Activated T-cell treated with anti-CD3 and anti-CD28 coated beads, Interleukin-2, amount 50 U/mL, for 72 hours (primary cell): ENCODE measurements at places on chromosomes 5 and 9.
A peak's percentile ranks its signal among the peaks of the same experiment; 100 is the strongest.

GRCh38 chr9:77909306-77909705, 122.3 kb downstream of the GNAQ start:
- H3K36me3 ChIP-seq: peaks cover 4% of the 10 kb centered on the region
- H3K27ac ChIP-seq: peak overlapping the region; percentile 94
- H3K4me1 ChIP-seq: peaks cover 49% of the 10 kb centered on the region

- H3K4me3 ChIP-seq: no peak overlapping the region
- H3K4me1 ChIP-seq: no peaks in the 10 kb centered on the region
- no peak for DNase-seq
- H3K27me3 ChIP-seq: no peaks in the 10 kb centered on the region
- H3K36me3 ChIP-seq: no peaks in the 10 kb centered on the region
These were observed 225.3 kb downstream of the NR2F1-AS1 start for GRCh38 chr5:93355691-93356090.

GRCh38 chr9:31146485-31147166, 1237.8 kb upstream of the ACO1 start:
- no peaks in the 10 kb centered on the region for H3K36me3 ChIP-seq
- no peak for DNase-seq
- no peaks in the 10 kb centered on the region for H3K27me3 ChIP-seq
- no peak overlapping the region for H3K4me3 ChIP-seq

- no peak overlapping the region for H3K27ac ChIP-seq
- no peaks in the 10 kb centered on the region for H3K4me1 ChIP-seq
- H3K27me3 ChIP-seq: no peaks in the 10 kb centered on the region
- H3K36me3 ChIP-seq: peaks cover 4% of the 10 kb centered on the region
- H3K4me3 ChIP-seq: no peak overlapping the region
These were observed 292.8 kb downstream of the TLE1 start for GRCh38 chr9:81396528-81396927.

DNA sequence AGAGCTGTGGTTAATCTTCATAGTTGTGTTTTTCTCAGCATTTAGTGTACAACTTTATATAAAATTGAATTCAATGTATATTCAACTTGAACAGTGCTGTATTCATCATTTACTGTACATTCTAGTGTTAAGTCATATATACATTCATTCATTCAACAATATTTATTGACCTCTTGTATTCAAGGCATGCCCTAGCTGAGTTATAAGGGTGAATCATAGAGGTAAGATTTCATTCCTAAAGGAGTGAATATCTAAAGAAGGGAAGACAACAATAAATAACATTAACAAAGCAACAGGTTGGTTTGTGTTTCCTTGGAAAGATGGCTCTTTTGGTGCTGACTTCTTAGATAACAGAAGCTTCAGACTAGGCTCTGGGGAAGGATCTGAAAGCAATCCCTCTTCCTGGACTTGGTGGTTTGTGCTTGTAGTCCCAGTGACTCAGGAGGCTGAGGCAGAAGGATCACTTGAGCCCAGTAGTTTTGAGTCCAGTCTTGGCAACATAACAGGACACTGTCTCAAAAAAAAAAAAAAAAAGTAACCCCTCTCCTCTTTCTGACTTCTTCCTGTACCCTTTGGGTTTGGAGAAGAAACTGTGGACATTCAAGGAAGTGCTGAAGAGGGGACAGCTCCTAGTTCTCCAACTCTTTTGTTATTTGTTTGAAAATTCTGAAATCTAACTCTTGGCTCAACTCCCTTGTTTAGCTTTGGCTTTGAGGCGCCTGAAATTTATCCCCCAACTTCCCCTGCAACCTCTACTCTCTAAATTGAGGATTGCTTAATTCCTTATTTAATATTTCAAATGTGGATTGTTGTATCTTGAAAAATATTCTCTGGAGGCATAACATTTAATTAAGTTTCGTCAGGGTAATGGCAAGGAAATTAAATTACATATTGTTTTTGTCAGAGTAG, 80.2 kb downstream of the OSTF1 start:
- H3K4me3 ChIP-seq: no peak overlapping the region
- no peak for DNase-seq
- H3K27ac ChIP-seq: peak overlapping the region; percentile 85

DNA sequence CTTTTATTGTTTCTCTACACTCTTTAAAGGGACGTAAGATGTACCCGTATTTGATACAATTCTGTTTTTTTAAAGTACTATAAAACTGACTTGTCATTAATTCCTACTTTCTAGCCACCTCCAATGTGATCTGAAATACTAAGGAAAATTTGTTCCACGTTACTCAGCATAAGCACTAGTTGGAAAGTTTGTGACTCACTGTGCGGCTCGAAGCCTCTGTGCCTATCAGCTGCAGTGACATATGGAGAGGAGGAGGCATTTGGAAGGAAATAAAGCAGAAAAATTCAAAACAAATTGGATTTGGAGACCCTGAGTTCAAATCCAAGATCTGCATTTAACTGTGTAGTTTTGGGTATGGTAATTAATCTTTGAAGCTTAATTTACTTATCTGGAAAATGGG, 339.3 kb downstream of the BRINP1 start:
- no peak for DNase-seq
- H3K27ac ChIP-seq: no peak overlapping the region
- H3K27me3 ChIP-seq: no peaks in the 10 kb centered on the region
- H3K36me3 ChIP-seq: peaks cover 2% of the 10 kb centered on the region
- no peaks in the 10 kb centered on the region for H3K4me1 ChIP-seq

DNA sequence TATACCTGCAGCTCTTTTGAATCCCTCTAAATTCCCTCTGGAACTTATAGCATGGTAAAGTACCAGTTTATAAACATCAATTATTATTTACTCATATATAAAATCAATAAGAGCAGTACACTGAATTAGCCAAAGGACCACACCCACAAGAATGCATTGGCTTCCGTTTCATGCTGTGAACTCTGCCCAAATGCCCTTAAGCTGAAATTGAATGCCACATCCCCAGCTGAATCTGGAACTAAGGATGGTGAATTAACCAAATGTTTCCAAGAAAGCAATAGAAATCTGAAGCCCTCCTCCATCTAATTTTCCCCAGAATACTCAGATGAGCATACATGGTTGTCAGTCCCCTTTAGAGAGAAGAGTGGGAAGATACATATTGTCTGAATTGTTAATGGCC, 436.4 kb upstream of the FTMT start:
- DNase-seq: no peak
- H3K36me3 ChIP-seq: no peaks in the 10 kb centered on the region
- no peaks in the 10 kb centered on the region for H3K27me3 ChIP-seq
- H3K27ac ChIP-seq: no peak overlapping the region
- no peaks in the 10 kb centered on the region for H3K4me1 ChIP-seq

GRCh38 chr5:39980056-39980455, 555.3 kb upstream of the DAB2 start:
- no peaks in the 10 kb centered on the region for H3K36me3 ChIP-seq
- H3K27me3 ChIP-seq: peaks cover 2% of the 10 kb centered on the region
- no peak overlapping the region for H3K27ac ChIP-seq
- H3K4me1 ChIP-seq: no peaks in the 10 kb centered on the region
- no peak for DNase-seq

DNA sequence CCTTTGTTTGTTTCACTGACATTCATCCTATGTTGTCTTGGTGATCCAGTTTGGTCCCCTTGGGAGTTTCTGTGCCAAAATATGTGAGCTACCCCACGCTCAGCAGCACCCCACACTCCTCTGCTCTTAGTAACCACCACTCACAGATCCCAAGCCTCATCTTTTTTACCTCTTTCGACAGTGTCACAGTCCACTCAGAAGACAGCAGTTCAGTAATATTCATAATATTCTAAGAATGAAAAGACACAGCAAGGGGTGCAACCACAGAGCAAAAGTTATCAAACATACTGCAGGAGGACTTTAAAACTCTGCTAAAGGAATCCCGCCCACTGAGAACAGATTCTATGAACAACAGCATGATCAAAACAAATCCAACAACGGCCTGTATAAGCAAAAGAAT, 28.2 kb downstream of the RNF130 start:
- H3K27ac ChIP-seq: no peak overlapping the region
- H3K36me3 ChIP-seq: no peaks in the 10 kb centered on the region
- H3K4me3 ChIP-seq: no peak overlapping the region
- DNase-seq: no peak

DNA sequence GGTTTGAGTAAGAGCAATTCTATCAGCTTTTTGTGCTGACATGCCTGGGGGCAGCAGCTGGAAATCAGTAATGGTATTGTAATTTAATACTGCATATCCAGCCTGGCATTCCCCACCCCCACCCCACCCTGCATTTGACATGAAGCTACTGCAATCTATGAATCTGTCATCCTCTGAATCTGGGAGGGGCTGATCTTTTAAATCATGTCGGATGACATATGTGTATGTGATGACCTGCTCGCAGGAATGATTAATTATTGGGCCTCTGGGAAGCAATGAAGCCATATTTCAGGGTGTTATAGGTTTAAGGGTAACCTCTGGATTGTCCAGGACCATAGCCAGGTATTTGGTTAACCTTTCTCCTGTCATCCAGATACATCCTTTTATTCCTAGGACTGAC, 64.6 kb upstream of the RASGRF2 start:
- H3K27ac ChIP-seq: no peak overlapping the region
- DNase-seq: no peak
- H3K4me1 ChIP-seq: no peaks in the 10 kb centered on the region
- no peak overlapping the region for H3K4me3 ChIP-seq

DNA sequence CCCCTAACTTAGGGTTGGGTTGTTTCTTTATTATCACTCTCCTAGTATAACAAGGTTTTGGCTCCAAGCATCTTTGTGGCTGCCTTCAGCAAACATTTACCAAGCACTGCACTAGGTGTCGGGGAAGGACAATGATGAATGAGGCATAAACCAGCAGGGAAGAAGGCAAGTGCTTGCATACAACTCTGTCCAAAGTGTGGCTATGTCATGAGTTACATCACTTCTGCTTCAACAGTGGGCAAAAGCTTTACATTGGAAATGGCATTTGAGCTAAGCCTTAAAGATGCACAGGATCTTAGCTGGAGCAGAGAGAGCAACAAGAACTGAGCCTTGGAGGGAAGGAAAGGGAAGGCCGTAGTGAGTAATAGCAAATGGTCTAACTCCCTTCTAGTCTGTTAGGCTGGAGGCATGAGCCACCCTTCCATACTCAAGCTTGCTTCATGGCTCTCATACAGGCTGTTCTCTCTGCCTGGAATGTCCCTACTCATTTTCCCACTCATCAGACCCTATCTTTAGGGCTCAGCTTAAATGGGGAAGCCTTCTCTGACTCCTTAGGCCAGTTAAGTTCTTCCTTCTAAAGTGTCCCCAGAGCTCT, 121.8 kb downstream of the SEMA6A start:
- no peak overlapping the region for H3K27ac ChIP-seq
- no peaks in the 10 kb centered on the region for H3K36me3 ChIP-seq
- no peak overlapping the region for H3K4me3 ChIP-seq
- no peaks in the 10 kb centered on the region for H3K4me1 ChIP-seq
- no peaks in the 10 kb centered on the region for H3K27me3 ChIP-seq

DNA sequence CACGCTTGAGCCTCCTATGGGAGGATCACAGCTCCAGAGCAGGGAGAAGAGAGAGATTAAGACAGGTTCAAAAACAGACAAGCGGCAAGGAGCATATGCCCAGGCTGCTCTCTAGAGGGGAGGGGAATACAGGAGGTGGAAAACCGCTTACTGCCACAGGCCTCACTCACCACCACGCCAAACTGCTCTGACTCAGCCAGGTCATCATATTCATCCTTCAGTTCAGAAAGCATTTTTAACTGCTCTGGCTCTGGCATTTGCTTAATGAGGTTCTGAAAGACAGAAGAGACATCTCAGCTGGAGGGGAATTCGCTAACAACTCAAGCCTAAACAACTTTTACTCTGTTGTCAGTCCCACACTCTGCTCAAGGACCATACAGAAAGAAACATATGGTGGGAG, 40.1 kb downstream of the PCDHGC5 start:
- H3K36me3 ChIP-seq: peaks cover 28% of the 10 kb centered on the region
- peaks cover 3% of the 10 kb centered on the region for H3K4me1 ChIP-seq
- DNase-seq: no peak
- H3K4me3 ChIP-seq: no peak overlapping the region

- no peak overlapping the region for H3K27ac ChIP-seq
- peaks cover 3% of the 10 kb centered on the region for H3K36me3 ChIP-seq
- H3K4me1 ChIP-seq: peaks cover 31% of the 10 kb centered on the region
- peak overlapping the region; percentile 40 for H3K4me3 ChIP-seq
- H3K27me3 ChIP-seq: no peaks in the 10 kb centered on the region
These were observed 11.3 kb upstream of the IL6ST start for GRCh38 chr5:56006094-56006493.

DNA sequence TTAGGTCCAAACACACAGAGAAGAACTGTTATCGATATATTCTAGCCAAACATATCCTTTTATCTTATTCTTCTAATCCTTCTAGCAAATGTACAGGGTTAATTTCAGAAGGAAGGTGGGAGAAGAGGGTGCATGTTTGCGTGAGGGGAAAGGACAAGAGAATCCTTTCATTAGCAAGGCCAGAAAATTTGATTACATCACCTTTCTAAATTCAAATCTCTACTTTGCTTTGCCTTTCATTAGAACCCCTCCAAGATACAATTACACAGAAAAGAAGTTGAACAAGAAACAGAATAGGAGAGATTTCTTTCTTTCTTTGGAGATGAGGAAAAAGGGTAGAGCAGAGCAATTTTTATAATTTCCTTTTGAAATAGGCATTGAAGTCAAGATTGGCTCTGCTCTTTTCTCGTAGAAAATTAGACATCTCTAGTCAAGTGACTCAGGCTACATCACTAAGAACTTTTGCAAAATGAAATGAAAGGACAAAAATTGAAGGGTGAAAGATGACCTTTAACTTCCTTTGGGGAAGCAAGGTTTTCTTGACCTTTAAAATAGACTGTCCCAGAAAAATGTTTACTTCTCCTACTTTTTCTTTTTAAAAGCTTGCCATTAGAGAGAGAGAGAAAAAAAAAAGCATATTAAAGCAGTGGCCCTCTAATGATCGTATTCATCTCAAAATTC, 81.2 kb downstream of the TTLL11 start:
- no peaks in the 10 kb centered on the region for H3K4me1 ChIP-seq
- no peak overlapping the region for H3K4me3 ChIP-seq
- no peaks in the 10 kb centered on the region for H3K36me3 ChIP-seq
- no peak overlapping the region for H3K27ac ChIP-seq

DNA sequence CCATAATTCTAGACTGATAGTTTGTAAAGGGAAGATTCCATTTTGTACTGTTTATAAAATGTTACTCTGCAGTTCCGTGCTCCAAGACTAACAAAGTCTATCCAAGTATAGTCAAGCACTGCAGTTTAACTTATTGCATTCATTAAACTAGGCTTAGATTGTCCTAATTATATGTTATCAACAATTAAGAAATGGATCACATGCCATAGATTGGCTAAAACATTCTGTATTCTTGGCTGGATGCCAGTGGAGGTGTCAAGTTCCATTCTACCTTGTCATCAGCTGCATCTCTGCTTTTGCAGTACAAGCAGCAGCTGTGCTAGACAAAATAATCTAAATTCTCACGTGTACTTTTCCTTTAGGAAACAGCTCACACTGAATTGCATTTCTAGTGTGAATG, 69.4 kb upstream of the MEF2C start:
- no peak overlapping the region for H3K4me3 ChIP-seq
- no peaks in the 10 kb centered on the region for H3K36me3 ChIP-seq
- H3K27me3 ChIP-seq: peaks cover 37% of the 10 kb centered on the region
- H3K4me1 ChIP-seq: no peaks in the 10 kb centered on the region
- no peak for DNase-seq
- no peak overlapping the region for H3K27ac ChIP-seq
